ENCODE measurements at places on chromosomes 4 and X.

- no peak for DNase-seq
Observed at GRCh38 chr4:153676984-153677383, 7.1 kb upstream of the TLR2 start.

GRCh38 chr4:118289794-118290193, 63.0 kb downstream of the PRSS12 start:
- DNase-seq = no peak

- DNase-seq = no peak
Observed at GRCh38 chr4:173332021-173332487, 2.1 kb downstream of the HMGB2 start.

GRCh38 chr4:24339260-24339659, 245.1 kb downstream of the DHX15 start:
- DNase-seq = no peak

- DNase-seq = no peak
Observed at GRCh38 chrX:38831949-38832348, 30.7 kb downstream of the MID1IP1 start.
